ENCODE measurements at places on chromosomes 13 and 19. TPM values are rescaled to one million over a fixed set of nuclear protein-coding genes. Genes with fewer than 3 reads are reported as not detected.

GRCh38 chr13:100566543-100566942 is 22.0 kb downstream of the GGACT start:
- DNase-seq: no peak

DNA sequence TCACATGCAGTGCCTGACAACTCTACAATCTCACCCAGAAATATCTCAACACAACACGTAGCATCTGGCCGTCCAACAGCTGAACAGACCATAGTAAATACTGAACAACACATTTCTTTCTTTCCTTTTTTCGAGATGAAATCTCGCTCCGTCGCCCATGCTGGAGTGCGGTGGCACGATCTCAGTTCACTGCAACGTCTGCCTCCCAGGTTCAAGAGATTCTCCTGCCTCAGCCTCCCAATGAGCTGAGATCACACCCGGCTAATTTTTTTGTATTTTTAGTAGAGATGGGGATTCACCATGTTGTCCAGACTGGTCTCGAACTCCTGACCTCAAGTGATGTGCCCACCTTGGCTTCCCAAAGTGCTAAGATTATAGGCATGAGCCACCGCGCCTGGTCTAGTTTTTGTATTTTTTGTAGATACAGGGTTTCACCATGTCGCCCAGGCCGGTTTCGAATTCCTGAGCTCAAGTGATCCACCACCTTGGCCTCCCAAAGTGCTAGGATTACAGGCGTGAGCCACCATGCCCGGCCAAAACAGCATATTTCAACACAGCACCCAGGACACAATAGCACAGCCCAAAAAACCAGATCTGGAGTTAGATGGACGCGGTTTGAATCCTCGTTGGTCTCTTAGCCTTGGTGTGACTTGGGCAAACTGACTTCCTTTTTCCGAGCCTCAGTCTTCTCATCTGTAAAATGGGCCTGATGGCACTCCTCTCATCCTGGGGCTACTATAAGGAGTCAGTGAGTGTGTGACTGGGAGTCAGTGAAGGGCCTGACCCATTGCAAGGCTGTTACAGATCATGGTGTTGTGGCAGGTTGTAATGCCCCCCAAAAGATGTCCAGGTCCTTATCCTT is 22.6 kb downstream of the CYP2A6 start:
- no peak for DNase-seq

VSTM2B gene
- not detected for total RNA-seq

VWA8 gene
- 42.1 TPM for total RNA-seq

CD22 gene
- 15.7 TPM for total RNA-seq

Measured in Peyer's patch (tissue), 4 donors.